Transverse colon (tissue), 4 donors: ENCODE measurements at places on chromosomes 7 and 10. TPM values are rescaled to one million over a fixed set of nuclear protein-coding genes. Genes with fewer than 3 reads are reported as not detected.

- no peak for DNase-seq
Measured at GRCh38 chr10:5719546-5719945, 34.9 kb downstream of the TASOR2 start.

DNA sequence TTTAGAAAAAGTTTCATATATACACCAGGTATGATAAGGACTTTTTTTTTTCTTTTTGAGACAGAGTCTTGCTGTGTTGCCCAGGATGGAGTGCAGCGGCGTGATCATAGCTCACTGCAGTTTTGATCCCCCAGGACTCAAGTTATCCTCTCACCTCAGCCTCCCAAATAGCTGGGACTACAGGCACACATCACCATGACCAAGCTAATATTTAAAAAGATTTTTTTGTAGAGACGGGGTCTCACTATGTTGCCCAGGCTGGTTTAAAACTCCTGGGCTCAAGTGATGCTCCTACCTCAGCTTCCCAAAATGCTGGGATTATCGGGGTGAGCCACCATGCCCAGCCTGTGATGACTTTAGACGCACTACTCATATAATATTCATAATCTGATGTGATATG, 2.2 kb upstream of the PRKCQ start:
- DNase-seq: no peak

DNA sequence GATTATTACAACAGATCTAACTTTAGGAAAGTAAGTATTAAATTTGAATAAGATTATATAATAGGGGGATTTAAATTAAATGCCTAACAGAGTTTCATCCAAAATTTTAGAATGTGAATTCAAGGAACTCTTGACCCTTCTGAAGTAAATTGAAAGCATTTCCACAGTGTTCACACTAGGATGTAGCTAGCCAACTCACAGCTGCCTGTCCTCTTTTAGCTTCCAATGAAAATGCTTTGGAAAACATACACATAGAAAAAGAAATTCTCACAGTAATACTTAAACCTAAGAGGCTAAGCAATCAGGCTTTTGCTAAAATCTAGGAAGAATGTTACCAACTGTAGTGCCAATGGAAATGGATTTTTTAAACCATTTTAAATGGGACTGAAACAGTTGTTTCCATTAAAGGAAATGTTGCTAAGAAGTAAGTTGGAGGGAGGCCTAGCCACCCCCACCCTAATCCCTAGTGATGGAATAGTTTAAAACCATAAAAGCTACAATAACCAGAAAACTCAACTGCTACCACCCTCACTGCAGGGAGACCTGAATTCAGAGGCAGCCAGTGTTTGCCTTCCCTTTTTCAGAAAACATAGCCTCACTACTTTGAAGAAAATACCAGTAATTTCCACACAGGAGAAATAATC, 58.3 kb downstream of the REEP3 start:
- no peak for DNase-seq

- DNase-seq: no peak
Measured at GRCh38 chr10:28496481-28496961, 36.4 kb upstream of the WAC start.

DNA sequence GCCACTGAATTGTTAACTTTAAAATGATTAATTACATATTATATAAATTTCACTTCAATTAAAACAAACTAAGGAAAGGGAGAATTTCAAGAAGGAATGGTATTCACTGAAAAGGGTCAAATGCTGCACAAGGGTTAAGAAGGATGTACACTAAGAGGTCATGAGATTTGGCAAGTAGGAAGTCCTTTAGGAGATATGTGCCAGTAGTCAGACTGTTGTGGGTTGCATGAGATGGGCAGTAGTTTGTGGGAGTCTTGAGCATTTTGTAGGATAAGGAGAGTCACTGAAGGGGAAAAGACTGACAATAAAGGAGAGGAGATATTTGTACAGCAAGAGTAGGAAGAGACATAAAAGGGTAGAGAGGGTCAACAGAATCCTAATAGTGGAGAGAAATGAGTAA, 12.4 kb upstream of the PTPN12 start:
- no peak for DNase-seq

DNA sequence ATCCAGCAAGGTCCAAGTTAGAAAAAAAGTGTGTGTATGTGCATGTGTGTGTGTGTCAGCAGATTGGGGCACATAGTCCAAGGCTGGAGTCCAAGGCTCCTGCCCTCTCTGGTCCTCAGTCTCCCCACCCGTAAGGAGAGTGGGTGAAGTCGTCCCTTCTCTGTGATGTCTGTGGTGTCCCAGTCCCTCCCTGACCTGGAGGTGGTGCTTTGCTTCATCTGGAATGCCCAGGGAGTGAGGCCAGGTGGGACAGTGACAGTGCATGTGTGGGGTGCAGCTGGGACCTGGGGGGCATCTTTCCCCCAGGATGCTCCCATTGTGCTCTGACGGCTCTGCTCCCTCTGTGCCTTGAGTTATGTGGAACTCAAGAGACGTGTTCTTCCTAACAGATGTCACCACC, 18.0 kb downstream of the AQP1 start:
- no peak for DNase-seq

RGR gene
- 6.0 TPM for total RNA-seq

DNA sequence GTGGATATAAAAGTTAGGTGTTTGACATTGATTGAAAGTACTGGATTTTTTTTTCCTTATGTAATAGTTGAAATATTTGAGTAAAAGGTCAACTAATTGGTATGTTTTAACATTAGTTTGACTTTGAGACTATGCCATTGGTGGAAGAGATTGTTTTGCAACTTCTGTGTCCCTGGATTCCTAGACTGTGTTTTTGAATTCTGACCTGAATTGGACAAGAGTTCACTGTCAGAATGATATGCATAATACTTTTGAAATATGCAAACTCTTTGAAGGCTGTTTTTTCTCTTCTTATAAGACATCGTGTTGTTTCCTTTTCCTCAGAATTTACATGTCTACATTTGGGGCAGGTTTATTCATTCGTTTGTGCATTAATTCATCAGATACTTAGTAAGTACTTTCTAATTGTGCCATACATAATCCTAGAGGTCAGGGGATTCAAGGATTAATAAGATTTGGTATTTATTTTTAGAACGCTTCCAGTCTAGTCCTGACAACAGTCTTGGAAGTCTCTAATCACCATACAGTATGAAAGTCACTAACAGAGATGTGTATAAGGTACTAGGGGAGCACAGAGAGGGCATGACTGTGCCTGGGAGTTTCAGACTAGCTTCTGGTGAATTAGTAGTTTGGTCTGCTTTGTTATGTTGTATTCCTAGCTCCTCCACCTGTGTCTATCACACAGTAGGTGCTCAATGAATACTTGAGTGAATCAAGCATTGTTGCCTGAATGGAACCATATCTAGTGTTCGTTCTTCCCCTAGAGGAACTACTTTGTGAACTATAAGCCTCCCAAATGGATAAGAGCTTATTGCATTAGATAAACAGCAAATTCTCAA, 49.2 kb downstream of the AGK start:
- DNase-seq: no peak

TRIM4 gene
- total RNA-seq: 43.3 TPM

GRCh38 chr10:74113546-74113945, 37.1 kb downstream of the AP3M1 start:
- no peak for DNase-seq

CPN1 gene
- not detected for total RNA-seq

BHLHA15 gene
- total RNA-seq: 7.3 TPM

GRCh38 chr7:32496052-32496813, 944 bp downstream of the AVL9 start:
- DNase-seq: no peak

GRCh38 chr7:101035941-101036340, 16.1 kb downstream of the MUC17 start:
- DNase-seq: no peak

DNA sequence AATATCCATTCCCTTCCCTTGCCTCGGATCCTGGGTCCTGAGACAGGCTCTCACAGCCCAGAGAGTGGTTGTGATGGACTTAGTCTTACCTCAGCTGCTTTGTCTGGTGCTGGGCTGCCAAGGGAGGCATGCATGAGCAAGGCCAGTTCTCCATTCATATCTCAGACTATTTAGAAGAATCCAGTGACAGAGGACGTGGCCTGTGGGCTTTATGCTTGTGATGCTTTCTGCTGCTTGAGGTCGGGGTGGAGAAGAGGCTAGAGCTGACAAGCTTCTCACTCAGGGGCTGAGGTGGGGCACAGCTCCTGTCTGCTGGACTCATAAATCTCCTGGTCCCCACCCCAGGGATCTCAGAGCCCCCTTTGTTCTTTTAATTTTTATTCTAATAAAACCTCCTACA, 66.8 kb downstream of the DNAJC12 start:
- DNase-seq: no peak

DNA sequence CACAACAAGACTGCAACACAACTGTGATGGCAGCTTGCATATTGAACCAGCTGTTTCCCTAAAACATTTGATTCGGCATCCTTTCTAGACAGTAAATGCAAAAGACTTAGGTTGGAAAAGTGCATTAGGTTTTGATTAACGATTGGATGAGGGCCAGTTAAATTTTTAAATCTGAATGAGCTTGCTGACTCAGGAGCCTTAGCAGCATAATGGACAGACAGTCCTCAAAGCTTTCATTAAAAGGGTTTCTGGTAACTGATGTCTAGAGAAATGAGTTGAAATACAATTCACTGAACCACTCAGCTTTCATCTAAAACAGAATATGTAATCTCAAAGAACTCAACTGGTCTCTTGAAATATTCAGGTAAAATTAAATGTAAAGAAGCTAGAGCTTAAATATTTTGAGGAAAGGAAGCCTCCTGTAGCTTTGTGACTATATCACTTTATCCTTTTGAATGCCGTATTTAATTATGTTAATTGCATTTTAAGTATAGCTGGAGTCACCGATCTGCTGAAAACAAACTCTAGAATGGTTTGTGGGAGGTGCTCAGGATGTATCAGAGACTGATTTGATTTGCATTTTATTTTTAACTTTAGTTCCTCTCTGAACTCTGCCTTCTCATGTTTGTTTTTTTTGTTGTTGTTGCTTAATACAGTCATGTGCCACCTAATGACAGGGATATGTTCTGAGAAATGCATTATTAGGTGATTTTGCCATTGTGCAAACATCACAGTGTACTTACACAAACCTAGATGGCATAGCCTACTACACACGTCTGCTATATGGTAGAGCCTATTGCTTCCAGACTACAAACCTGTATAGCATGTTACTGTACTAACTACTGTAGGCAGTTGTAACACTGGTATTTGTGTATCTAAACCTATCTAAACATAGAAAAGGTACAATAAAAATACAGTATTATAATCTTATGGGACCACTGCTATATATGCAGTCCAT, 29.2 kb upstream of the ATRNL1 start:
- DNase-seq: no peak

ETV1 gene
- total RNA-seq: 32.9 TPM

LHPP gene
- total RNA-seq: 20.3 TPM

GRCh38 chr10:110833234-110833940, 38.3 kb upstream of the PDCD4 start:
- no peak for DNase-seq

BNIP3 gene
- total RNA-seq: 9.7 TPM

DNA sequence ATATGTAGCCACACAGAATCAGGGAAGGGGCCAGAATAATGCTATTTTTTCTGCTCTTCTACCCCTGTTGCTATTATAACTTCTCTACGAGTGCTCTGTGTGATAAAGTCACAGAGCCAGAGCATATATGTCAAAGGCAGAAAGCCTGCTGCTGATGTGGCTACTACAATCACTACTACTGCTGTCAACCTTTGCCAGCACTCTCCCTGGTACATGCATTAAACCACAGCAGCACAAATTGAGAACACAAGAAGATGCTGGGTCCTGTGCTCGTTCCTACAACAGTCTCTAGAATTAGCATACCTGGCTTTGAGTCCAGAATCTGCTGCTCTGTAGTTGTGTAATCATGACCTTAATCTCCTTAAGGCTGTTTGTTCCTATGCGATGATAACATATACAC, 108.6 kb downstream of the SEMA3A start:
- no peak for DNase-seq

TRPV5 gene
- not detected for total RNA-seq

DNA sequence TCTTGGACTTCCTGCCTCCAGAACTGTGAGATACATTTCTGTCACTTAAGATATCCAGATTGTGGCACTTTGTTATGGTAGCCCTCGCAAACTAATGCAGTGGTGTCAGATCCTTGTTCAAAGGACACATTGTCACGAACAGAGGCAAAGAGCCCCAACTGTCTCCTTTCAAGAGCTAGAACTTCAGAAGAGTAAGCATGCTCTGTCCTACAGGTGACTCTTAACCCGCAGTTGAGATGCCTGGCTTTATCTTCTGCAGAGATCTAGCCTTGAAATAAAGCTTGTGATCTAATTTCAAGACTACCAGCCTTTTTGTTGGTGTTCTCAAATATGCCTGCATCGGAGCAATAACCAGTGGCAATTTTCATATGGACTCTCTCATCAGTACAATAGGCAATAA, 134.4 kb downstream of the ATXN7L1 start:
- no peak for DNase-seq

- no peak for DNase-seq
Measured at GRCh38 chr7:1846331-1847065, 176.4 kb downstream of the ELFN1 start.

GTF2IRD2 gene
- total RNA-seq: 16.8 TPM

DNA sequence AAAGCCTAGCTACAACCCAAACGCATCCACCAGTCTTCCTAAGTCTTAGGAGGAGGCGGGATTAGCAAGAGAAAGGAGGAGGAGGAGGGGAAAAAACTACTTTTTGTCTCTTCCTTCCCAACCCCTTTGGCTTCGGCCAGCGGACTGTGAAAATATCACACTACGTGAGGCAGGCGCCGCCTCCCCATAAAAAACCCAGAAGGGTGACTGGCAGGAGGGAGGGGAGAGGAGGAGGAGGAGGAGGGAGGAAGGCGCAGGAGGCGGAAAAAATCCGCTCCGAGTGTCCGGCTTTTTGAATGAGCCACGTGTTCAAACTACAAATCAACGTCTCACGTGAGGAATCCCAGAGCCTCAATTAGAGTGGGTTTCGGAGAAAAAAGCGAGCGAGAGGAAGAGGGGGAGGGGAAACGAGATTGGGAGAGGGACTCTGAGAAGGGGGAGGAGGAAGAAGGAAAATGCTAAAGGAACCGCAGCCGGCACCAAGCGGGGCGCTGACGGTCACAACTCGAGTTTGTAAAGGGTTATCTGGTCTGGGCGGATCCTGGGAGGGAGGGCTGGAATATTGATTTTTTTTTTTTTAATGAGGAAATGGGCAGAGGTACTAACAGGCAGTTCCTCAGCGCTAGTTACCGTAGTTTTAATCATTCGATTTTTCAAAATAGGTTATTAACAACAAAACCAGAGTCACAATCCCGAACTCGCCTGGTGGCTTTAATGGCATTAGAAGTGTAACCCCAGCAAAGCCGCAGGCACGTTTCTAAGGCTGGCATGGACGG, at the start of gene IGF2BP3:
Gene IGF2BP3 (minus strand): TSS at position 162 of the 776 bp plus-strand sequence. CDS start 381 bp downstream, outside the sequence.
- DNase-seq: peak; percentile 24

- DNase-seq: no peak
Measured at GRCh38 chr7:139990571-139991268, 72.0 kb downstream of the PARP12 start.

CPA2 gene
- 1.6 TPM for total RNA-seq

GRCh38 chr7:156907656-156908055, 14.7 kb upstream of the LMBR1 start:
- no peak for DNase-seq

- DNase-seq: no peak
Measured at GRCh38 chr10:119330342-119330741, 123.0 kb downstream of the GRK5 start.
